ENCODE measurements at places on chromosomes 6 and 20.

DNA sequence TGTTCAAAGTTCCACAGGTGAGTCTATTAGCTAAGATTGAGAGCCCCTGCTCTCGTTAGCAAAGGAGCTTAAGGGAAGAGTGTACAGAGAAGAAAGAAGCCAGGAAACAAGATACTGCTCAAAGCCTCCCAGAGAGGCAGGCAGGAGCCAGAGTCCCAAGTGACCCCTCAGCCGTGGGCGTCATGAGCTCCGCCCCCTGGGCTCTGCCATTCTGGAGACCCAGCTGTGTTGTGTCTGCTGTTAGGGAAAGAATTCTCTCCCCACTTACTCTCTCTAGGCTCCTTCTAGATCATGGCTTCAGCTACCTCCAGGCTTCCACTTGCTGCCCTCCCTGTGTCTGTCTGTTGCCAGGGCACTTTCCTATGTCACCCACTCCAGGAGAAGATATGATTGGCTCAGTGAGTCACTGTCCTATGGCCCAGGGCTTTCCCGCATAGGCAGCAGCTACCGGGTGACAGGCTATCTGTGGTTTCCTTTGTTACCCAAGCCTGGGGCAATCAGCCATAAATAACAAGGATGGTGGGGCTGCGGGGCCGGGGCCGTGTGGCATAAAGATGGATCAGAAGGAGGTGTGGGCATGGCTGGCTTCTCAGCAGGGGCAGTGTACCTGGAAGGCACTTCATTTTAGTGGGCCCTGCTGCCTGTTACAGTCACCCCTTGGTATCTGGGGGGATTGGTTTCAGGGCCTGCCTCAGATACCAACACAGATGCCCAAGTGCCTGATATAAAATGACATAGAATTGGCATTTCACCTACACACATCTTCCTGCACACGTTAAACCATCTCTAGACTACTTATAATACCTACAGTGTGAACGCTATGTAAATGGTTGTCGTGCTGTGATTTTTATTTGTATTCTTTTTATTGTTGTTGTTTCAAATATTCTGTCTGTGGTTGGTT lies 118.9 kb downstream of the ARMC2 start:
- no peak for DNase-seq

DNA sequence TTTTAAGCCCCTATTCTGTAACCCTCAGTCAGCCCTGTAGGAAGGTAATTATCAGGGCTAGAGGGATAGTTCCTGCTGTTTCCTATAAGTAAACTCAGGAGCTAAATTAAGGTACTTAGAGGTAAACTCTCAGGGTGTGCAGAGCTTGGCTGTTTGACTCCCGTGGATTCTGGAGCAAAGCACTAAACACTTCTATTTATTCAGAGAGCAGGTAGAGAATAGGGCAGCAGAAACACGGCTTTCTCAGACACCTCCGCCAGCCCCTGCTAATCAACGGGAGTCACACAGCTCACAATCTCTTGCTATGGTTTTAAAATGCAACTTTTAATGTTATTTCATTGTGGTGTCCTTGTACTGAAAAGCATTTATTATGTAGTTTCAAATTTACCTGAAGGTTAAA lies 21.8 kb downstream of the PRKN start:
- DNase-seq: no peak

- DNase-seq: no peak
Observed at GRCh38 chr6:148570456-148570855, 176.4 kb upstream of the UST start.

DNA sequence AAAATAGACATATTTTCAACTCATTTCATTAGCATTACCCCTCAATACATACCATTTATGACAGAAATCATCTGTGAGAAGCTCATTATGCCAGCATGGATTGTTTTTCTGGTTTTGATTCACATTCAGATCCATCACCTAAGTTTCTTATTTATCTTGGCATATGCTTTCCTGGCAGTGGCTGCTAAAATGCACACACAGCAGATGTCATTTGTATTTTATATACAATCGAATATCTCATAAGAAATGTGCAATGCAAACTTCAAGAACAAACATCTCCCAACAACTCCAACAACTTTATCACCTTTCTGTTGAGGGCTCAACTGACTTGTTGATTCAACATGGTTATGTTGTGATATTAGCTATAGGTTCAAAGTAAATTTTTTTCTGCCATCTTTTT lies 208.3 kb downstream of the PHACTR1 start:
- DNase-seq: no peak

GRCh38 chr6:87847135-87847829 lies 145.2 kb upstream of the AKIRIN2 start:
- DNase-seq: no peak

All from activated B cell treated with CpG ODN at 0.5 μM for 24 hours (primary cell).